ENCODE measurements at places on chromosomes 16 and 17.

DNA sequence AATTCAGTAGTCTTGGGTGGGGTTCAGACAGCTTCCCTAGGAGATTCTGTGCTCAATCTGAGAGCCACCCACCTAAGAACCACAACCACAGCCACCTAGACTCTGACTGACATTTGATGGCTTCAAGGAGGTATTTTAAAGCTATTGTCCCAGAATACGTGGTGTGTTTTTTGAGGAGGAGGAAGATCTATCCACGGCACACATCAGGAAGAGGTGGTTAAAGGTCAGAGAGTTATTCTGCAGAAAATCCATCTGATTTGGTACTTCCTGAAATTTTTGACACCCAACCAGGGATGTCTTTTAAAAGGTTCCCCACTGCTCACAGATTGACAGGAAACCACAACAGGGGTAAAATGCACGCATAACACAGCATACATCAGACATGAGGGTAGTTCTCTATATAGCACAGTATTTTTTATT, 25.1 kb downstream of the SMARCE1 start:
- DNase-seq = no peak

DNA sequence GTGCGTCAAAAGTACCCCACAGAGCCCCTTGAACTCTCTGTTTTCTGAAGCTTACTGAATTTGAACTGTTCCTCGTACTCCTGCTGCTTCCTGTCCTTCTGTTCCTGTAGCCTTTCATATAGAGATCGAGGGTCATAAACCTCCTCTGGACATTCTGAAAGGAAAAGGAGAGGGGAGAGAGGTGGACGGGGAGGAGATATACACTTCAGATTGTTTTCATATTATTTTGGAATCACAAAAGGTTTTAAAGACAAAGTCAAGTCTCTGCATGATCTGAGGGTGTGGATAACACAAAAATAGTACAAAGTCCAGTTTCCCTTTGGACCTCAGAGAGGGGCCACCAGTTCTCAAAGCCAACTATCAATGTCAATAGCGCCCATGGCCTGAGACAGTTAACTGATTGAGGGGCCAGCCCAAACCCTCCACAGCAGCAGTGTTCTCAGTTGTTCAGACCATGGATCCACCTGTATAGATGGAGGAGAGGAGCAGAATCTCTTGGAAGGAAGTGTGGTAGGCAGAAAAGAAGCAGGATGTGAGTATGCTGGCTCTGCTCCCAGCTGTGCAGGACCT, 13.0 kb downstream of the PSME3IP1 start:
- DNase-seq = no peak

- DNase-seq = no peak
Observed at GRCh38 chr17:51725185-51725584, 433.3 kb downstream of the CA10 start.

DNA sequence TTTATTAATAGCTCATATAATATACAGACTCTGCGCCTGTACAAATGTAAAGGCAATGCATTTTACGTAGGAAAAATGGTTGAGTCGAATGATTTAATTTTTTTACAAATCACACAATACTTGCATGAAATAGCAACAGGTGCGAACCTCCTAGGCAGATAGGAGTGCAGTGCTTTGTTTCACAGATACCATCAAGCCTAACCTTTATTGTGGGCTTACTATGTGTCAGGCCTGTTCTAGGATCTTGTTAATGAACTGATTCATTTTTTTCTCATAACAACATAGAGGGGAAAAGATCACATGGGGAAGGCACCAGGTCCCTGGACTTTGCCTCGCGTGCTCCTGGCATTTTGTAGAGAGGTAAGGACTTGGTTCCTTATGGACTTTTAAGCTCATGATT, 107.8 kb downstream of the PRKCB start:
- DNase-seq = no peak

DNA sequence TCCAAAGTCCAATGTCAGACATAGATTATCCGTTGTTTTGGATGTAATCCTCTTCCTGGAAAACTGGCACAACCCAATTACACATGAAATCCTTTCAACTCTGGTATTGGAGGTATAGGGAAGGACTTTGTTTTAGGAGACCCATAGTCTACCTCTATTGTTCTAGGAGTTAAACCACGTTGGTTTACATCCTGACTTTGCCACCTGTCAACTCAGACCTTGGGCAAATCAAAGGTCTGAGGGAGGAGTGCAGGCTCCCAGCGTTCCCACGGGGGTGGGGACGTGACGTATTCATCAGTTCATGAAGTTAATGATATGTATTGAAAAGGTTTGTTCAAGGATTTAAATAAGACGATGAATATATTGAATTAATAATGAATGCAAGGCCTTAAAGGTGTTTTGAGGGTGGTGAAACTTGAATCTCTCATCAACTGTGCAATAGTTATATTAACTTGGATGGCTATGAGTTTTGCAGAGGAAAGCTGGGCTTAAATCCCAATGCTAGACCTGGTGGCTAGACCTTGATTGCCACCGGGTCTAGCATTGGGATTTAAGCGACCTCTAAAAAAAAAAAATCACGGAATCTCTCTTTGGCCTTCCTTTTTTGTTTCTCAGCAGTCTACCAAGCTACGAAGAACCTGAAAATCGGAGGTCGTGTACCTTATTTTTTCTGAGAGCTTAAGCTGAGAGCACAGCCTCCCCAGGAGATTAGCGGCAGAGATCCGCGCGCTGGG, 744 bp upstream of the NF1 start:
- peak; percentile 28 for DNase-seq

DNA sequence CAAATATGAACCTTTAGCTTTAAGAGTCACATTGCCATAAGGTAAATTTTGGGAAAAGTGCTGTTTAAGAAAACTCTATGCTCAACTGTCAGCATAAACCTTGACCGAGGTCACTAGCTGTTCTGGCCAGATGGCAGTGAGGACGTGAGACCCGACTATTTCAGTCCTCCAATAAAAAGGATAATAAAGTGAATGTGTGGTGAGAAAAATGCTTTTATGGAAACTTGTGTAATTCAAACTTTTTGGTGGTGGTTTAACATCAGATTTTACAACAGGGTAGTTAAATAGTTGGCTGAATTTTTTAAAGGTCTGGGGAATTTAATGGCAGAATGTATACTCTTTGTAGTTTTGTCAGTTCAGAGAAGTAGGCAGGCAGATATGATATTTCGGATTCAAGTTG, 391.1 kb downstream of the PMP22 start:
- no peak for DNase-seq

GRCh38 chr17:51645056-51645455, 384.7 kb downstream of the UTP18 start:
- peak; percentile 62 for DNase-seq

- no peak for DNase-seq
Observed at GRCh38 chr16:2842340-2843000, 12.4 kb downstream of the ZG16B start.

DNA sequence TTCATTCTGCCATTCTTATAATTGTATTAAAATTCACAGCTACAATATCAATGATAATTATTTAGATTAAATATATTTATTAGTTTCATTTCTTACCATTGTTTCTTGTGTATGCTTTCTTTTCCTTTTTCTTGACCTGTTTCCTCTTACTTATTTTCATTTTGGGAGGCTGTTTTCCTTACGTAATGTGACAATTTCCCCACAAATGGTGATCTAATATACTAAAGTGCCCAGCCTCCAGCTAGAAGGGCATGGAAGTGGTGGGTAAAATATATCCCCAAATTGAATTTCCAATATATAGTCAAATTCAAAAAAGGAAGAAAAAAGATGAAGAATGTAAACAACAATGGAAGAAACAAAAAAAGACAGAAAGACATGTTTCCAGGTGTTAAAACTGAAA, 1.5 kb upstream of the ABCA6 start:
- no peak for DNase-seq

DNA sequence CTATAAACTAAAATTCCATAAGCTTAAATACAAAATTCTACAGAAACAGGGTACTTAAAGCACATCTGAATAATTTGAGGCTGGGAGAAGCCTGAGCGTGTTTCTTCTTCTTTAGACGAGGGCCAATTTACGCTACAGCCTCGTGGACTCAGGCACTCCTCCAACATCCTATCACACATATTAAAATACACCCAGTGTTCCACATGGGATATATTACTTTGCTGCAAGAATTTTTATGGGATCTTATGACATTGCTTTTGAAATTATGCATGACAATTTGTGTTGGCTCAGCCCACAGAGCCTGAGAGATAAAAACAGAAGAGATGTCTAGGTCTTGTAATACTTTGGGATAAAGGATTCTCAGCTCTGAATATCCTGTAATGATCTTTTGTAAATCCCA, 3.5 kb upstream of the TANGO6 start:
- no peak for DNase-seq

DNA sequence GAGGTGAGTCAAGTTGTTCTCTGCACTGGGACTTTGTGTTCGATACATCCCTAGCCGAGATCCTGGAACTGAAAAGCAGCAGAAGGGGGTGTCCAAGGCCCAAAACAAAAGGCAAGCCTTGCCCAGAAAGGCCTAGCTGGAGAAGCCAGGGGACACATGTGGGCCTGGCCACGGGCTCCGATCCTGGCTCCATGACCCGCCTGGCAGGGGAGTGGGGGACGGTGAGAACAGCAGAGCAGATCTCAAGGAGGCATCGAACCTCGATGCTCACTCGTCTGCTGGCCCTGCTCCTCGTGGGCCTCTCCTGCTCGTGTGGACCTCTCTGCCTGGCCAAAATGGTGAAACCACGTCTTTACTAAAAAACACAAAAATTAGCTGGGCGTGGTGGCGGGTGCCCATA, 8.9 kb downstream of the CCNF start:
- DNase-seq = no peak

- no peak for DNase-seq
Observed at GRCh38 chr16:57890752-57891111, 80.2 kb downstream of the CNGB1 start.

DNA sequence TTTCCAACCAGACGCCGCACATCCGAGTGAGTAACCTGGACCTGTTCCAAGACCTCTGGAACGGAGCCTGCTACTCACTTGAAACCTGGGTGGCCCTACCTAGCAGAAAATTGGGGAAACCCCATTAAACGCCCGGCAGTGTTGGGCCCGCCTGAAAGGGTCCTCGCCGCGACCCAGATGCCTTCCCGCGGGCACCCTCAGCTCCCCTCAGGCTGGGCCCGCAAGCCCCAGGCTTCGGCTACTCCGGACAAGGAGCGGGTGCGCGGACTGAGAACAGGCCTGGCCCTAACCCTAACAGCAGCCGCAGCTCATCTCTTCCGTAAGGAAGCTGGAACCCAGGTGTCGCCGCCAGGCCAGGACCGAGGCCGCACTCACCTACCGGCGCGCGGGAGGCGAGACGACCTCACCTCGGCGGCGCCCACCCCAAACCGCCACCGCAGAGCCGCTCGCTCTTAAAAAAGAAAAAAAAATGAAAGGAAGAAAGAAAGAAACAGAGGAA, 344 bp downstream of the PSME3IP1 start:
- DNase-seq = peak; percentile 84

DNA sequence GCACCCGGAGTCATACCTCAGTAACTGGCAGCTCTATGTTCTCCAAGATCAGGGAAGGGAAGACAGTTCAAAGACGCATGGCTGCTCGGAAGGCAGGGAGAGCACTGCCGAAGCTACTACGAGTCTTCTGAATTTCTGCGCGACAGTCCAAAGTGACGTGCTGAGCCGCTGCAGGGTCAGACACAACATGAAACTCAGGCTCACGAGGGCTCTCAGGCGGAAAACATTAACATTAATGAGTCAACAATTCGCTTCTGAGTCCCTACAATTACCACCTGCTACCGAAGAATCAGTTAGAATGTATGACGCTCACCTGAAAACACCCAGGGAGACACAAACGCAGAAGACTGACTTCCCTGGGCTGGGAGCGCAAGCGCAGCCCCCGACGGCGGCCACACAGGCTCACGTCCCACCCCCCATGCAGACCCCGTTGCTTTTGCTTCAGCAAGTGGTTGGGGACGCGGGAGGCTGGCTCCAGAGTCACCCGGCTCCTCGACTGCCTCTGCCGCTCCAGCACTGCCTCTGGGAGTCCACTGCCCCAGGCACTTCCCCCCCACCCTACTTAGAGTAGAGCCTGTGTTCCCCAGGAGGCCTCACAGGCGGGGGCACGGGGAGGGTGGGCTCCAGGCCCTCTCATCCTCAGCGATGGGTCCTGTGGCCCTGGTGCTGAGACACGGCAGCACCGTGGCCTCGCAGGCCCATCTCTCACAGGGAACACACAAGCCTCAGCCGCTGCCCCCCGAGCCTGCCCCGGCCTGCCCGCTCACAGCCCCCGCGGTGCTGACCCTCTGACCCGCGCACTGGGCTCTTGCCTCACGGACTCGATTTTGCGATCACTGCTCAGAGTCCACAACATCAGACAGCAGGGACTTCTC, 38.9 kb downstream of the LMF1 start:
- DNase-seq = no peak

- DNase-seq = no peak
Observed at GRCh38 chr16:14172200-14172809, 101.2 kb downstream of the MRTFB start.

Measured in DMS53 (cell line).